ENCODE measurements at places on chromosomes 16 and 17.
A peak's percentile ranks its signal among the peaks of the same experiment; 100 is the strongest.

DNA sequence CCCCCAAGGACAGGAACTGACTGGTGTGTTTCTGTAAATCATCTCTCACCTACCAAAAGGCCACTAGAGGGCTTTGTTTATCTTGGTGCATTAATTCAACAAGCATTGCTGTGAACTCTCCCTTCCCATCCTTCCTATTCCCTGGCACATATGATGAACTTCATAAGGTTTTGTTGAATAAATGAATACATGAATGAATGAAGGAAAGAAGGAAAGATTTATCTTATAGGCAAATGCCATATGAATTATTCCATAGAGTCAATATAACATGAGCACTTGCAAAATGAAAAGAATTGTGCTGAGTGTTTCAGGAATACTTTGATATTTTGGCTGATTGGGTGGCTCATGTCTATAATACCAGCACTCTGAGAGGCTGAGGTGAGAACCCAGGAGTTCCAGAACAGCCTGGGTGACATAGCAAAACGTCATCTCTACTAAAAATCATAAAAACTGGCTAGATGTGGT lies 4.3 kb downstream of the SPDYE4 start:
- no peak for DNase-seq

DNA sequence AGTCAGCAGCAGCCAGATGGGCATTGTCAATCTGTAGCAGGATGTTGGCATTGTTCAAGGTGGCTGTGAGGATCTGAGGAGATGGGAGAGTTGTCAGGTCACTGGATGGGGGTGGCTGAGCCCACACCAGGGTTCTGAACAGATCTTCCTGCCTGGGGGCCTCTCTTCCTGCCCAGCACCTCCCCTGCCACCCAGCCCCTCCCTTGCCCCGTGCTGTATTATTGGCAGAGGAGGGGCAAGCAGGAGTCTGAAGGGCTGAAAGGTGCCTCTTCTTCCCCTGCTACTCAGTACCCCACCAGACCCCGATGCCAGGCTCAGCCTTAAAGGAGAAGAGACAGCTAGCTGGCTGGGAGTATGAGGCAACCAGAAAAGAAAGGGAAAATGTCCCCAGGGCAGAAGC lies 93.0 kb downstream of the GOSR1 start:
- no peak for DNase-seq

DNA sequence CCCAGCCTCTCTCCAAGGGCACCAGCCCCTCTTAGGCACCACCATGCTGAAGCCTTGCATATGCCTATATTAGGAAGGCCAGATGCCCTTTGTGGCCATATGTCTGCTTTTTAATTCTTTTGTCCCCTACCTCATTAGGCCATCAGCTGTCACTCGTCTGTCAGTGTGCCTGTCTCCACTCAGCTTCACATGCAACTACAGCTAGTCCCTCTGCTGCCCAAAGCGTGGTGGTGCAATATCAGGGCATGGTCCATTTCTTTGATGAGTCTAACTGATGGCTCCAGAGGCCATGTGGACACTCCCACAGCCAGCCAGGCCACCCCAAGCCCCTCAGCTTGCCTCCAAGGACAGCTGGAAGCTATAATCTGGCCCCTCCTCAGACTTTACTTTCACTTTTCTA lies 36.3 kb downstream of the MYO18A start:
- DNase-seq, result no peak

DNA sequence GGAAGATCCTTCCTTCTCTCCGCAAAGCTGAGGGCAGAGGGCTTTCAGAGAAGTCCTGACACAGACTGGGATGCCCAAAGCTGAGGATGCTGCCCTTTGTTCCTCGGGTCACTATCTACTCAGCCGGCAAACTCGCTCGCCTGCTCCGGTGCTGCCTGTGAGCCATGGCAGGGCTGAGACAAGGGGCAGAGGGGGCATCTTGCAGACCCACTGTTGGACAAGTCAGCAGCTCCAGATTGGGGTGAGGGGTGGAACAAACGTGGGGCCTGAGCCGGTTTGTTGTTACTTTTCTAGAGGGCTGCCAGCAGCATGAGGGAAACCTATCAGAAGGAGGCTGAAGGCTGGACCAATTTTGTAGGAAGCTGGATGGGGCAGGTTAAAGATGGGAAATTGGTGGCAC lies 47.1 kb upstream of the PIK3R6 start:
- no peak for DNase-seq

DNA sequence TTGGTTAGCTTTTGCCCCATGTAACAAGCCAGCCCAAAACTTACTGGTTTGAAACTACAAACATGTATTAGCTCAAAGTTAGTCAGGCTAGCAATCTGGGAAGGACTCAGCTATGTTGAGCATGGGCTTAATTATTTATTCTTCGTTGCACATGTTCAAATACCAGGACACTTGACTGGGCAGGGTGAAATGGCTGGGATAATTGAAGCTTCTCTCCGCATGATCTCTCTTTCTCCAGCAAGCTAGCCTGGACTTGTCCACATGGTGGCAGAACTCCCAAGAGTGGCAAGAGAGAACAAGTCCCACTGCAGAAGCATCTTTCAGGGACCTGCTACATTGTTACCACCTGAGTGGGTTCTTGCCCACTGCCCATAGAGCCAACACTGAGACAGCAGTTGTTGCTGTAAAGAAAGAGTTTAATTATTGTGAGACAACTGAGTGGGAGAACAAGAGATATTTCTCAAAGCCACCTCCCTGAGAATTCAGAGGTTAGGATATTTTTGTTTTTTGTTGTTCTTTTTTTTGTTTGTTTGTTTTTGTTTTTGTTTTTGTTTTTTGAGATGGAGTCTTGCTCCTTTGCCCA lies 16.8 kb upstream of the ATF7IP2 start:
- DNase-seq, result no peak

- no peak for DNase-seq
Observed at GRCh38 chr17:39576187-39576586, 31.5 kb downstream of the NEUROD2 start.

DNA sequence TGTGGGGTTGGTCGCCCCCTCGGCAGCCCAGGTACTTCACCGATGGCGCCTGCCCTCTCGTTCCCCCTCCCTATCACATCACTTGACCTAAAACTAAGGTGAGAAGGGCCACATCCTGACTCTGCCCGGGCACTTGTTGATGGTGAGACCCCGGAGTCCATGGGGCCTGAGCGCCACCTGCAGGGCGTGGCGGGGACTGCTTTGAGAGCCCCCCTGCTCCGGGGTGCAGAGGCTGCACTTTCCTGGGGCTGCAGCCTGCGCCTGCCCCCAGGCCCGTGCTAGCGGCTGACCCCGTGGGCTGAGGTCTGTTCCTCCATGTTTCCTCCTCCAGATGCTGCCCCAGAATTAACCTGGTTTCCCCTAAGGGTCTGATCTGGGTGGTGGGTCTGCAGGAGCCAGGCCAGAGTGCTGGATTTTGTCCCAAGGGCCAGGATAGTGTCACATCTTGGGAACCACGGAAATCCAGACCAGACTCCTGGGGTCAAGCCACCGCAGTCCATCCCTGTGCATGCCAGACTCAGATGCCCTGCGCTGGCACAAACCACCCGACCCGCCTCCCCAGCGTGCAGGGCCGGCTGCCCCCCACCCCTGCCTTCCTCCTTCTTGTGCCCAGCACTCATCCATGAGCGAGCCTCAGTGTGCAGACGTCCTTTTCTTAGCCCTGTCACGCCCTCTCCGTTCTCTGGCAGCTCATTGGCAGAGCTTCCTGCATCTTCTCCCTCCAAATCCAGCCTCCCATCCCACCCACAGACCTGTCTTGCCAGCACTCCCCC lies 2.7 kb downstream of the NDUFAF8 start:
- DNase-seq, result peak; percentile 46

GRCh38 chr16:35170610-35171009 lies 1711.2 kb downstream of the TP53TG3F start:
- no peak for DNase-seq

GRCh38 chr16:52424591-52424990 lies 122.4 kb downstream of the TOX3 start:
- no peak for DNase-seq

GRCh38 chr17:49372425-49372824 lies 10.4 kb upstream of the ZNF652 start:
- no peak for DNase-seq

DNA sequence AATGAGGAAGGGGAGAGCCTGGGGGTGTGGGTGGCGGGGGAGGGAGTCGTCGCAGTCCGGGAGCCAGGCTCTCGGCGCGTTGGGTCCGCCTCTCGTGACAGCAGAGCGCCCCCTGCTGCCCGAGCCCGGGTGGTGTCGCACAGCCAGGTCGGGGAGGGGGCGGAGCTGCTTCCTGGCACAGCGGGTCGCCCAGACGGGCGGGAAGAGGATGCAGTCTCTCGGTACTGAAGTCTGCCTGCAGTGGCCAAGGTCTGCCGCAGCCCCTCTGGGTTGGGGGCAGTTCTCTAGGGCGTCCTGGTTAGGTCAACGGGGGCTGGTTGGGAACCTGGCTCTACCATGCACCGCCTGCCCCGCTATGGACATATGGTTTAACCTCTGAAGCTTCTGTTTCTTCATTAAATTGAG lies 38.2 kb upstream of the CCDC182 start:
- peak; percentile 56 for DNase-seq

DNA sequence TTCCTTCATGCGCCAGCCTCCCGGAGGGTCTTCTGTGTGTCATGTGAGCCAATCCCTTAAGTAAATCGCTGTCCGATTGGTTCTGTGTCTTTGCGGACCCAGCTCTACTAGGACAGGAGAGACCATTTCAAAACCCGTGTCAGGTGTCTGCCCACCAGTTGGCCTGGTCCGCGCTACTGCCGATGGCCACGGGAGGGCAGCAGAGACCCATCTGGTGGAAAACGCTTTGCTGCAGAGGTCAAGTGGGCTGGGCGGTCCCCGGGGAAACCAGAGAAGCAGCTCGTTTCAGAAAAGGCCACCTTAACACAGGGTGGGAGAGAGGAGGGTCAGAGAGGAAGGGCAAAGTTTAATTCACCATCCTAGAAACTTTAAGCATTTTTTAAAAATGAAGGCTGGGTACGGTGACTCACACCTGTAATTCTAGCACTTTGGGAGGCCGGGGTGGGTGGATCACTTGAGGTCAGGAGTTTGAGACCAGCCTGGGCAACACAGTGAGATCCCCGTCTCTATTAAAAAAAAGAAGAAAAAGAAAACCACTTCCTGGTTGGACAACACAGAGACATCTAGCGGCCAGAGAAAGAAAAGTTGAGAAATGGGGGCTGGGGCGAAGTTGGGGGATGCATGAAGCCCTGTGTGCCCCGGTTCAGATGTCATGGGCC lies 2.8 kb upstream of the CIBAR2 start:
- peak; percentile 60 for DNase-seq
